ENCODE measurements at places on chromosomes 3 and 15. TPM values are rescaled to one million over a fixed set of nuclear protein-coding genes. Genes with fewer than 3 reads are reported as not detected.

The CAMP gene
- not detected for total RNA-seq

The FOXB1 gene
- total RNA-seq, result 5.2 TPM

The CPN2 gene
- total RNA-seq, result not detected

The ADGRG7 gene
- not detected for total RNA-seq

The CCR4 gene
- 117 TPM for total RNA-seq

The SLC7A14 gene
- total RNA-seq, result not detected

The CCK gene
- not detected for total RNA-seq

The GNAT1 gene
- total RNA-seq, result not detected

The MEGF11 gene
- total RNA-seq, result not detected

The GPR149 gene
- total RNA-seq, result not detected

The ILDR1 gene
- 1.7 TPM for total RNA-seq

The ADAMTS17 gene
- total RNA-seq, result 0.38 TPM

The SCN5A gene
- total RNA-seq, result not detected

The CGNL1 gene
- total RNA-seq, result not detected

The GOLGA6L7 gene
- total RNA-seq, result not detected

The C2CD4A gene
- 0.40 TPM for total RNA-seq

The P2RY1 gene
- 0.10 TPM for total RNA-seq

The SLC6A11 gene
- total RNA-seq, result not detected

The DNAJA4 gene
- 27.7 TPM for total RNA-seq

The SLC9C1 gene
- total RNA-seq, result not detected

DNA sequence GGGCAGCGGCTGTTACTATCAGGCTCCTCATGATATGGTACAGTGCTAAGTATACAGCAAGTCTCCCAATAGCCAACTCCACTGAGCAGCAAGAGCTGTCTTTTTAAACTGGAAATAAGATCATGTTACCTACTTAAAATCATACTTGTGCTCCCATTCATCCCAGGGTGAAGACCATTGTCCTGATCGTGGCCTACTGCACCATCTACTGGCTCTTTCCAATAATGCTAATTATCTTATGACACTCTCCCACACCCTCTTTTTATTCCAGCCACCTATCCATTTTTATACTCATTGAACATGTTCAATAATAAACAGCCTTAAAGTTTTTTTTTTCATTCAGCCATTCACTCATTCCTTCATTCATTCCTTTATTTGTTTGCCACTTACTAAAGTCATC lies 117.7 kb downstream of the GBE1 start:
- DNase-seq, result no peak

DNA sequence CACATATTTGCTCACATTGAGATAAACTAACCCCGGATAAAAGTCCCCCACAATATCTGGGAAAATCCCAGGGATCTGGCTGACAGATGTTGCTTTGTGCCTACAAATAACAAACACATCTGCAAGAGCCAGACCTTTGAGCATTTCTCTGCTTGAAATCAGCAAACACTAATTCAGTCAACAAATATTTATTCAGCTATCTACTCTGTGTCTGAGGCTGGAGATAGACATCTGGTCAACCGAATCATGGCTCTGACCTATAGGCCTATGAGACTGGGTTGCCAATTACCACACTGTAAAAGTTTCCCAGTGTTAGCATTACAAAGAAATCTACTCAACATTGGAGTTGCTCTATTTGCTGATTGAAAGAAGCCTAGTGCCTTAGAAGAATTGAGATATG lies 201.1 kb upstream of the CADPS start:
- no peak for DNase-seq

GRCh38 chr3:193928354-193929209 lies 207.4 kb upstream of the HES1 start:
- no peak for DNase-seq

DNA sequence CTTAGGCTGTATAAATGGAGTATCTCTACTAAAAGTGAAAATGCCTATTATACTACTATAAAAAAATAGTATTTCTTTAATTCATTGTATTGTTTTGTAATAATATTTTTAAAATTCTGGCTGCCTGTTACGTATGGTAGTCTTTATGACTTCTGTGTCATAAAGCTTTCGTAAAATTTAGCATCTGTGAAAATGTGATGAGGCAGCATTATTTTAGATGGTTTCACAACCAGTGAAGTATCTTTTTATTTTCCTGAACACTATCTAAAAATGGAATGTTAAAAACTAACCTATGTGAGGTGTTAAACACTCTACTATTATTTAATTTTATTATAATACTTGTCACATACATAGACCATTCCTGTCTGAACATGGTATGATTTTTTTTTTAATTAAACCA lies 46.2 kb downstream of the LRCH3 start:
- DNase-seq, result no peak

- no peak for DNase-seq
These were observed 5.5 kb downstream of the MYO5A start for GRCh38 chr15:52523192-52523591.

- no peak for DNase-seq
These were observed 289.7 kb upstream of the ADAMTS9 start for GRCh38 chr3:64977308-64978100.

DNA sequence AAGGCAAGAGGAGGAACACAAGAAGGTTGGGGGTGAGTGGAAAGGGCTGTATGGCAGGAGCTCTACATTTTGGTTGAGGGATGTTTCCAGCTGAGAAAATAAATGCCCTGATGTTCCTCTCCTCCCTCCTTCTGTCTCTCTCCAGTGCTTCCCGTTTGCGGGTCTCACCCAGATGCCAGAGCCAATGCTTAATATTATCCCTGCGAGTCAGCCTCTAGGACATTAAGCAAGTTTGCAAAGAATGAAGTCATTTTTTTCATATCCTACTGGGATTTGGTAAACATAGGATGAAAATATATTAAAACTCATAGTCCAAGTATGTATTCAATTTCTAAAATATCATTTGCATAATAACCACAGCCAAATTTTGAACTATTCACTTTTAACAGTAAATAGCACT lies 295.9 kb downstream of the CADM2 start:
- no peak for DNase-seq

GRCh38 chr15:70060993-70061305 lies 36.8 kb downstream of the TLE3 start:
- DNase-seq, result no peak

- peak; percentile 60 for DNase-seq
These were observed 500 bp upstream of the ZSCAN2 start for GRCh38 chr15:84600331-84600686.

DNA sequence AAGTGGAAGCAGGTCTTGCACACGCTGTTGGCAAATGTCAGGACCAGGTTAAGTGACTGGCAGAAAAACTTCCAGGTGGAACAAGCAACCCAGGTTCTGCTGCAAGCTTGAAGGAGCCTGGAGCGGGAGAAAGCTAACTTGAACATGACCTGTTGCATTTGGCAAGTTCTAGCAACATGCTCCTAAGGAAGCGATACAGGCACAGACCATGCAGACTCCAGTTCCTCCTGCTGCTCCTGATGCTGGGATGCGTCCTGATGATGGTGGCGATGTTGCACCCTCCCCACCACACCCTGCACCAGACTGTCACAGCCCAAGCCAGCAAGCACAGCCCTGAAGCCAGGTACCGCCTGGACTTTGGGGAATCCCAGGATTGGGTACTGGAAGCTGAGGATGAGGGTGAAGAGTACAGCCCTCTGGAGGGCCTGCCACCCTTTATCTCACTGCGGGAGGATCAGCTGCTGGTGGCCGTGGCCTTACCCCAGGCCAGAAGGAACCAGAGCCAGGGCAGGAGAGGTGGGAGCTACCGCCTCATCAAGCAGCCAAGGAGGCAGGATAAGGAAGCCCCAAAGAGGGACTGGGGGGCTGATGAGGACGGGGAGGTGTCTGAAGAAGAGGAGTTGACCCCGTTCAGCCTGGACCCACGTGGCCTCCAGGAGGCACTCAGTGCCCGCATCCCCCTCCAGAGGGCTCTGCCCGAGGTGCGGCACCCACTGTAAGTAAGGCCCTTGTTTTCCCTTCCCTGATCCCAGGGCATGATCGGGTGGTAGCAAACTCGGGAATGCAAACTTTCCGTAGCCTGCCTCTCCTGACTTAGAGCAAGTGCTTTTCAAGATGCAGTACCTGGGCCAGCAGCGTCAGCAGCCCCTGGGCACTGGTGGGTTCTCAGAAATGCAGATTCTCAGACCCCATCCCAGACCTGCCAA lies 759 bp downstream of the GALNT15 start:
- DNase-seq, result no peak

DNA sequence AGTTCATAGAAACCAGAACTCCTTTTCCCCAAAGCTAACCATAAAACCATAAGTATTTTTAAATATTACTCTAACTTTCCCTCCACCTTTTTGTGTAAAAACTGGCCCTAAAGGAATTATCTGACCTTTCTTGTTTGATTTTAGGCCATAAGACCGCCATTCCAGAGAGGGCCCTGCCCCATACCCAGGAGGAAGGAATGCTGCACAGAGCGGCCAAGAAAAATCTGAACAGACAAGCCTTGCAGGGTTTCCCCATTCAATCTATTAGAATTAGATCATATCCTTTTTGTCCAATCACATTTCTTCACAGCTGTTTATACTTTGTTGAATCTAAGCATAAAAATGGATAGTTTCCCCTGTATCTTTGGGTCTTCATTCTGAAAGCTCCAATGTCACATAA lies 97.1 kb downstream of the B3GALNT1 start:
- no peak for DNase-seq

DNA sequence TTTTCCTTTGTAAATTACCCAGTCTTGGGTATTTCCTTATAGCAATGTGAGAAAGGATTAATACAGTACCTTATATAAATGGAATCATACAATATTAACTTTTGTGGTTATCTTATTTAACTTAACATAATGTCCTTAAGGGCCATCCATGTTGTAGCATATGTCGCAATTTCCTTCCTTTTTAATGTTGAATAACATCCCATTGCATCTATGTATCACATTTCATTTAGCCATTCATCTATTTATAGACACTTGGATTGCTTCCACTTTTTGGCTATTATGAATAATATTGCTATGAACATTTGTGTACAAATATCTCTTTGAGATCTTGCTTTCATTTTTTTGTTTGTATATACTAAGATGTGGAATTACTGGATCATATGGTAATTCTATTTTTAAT lies 342.2 kb downstream of the PDCD6IP start:
- no peak for DNase-seq

- DNase-seq, result no peak
These were observed 27.8 kb downstream of the COL8A1 start for GRCh38 chr3:99666201-99666600.

GRCh38 chr3:56389183-56389830 lies 79.0 kb downstream of the ERC2 start:
- no peak for DNase-seq

DNA sequence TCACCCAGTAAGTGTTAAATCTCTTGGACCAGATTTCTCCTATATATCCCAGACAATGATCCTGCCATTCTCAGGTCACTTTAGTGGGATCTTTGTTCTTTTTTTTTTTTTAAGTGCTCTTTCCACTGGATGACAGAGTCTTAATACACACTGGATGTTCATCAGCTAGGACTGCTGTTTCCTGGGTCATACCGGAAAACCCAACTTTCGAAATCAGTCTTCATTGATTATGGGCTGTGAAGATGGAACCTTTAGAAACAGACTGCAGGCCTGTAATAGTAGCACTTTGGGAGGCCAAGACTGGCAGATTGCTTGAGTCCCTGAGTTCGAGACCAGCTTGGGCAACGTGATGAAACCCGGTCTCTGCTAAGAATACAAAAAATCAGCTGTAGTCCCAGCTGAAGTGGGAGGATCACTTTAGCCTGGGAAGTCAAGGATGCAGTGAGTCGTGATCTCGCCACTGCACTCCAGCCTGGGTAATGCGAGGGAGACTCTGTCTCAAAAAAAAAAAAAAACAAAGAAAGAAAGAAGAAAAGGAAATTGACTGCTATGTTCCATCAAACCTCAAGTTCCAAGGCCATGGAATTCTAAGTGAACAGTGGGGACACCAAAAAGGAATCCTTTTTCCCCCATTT lies 2.3 kb downstream of the EOGT start:
- no peak for DNase-seq

- DNase-seq, result no peak
These were observed 186.2 kb downstream of the XXYLT1 start for GRCh38 chr3:195084746-195085145.

- no peak for DNase-seq
These were observed 180.5 kb downstream of the RSL24D1 start for GRCh38 chr15:55016225-55016624.

DNA sequence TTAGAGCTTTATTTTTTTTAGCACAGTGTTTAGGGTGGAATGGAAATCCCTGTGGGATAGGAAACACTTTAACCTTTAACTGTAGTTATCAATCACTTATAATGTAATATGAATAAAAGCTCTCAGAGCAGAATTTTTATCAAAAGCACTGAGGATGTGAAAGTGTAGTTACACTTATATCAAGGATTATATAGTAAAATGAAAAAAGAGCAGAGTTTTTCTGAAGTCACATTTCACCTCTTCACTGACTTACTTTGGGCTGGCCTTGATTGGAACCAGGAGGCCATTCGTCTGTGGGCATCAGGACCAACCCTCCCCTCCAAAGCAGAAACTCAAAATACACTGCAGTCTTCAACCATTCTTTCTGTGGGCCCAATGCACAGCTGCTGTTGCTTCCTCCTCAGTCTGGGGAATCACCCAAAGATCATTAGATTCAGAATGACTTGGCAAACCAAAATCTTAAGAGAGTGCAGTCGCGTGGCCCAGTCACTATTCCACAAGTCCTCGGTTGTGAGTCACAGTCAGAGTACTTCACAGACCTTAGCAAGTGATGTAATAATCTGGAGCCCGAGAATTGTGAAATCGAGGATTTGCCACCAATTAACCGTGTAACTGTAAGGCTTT lies 132.6 kb upstream of the COL8A1 start:
- peak; percentile 20 for DNase-seq

DNA sequence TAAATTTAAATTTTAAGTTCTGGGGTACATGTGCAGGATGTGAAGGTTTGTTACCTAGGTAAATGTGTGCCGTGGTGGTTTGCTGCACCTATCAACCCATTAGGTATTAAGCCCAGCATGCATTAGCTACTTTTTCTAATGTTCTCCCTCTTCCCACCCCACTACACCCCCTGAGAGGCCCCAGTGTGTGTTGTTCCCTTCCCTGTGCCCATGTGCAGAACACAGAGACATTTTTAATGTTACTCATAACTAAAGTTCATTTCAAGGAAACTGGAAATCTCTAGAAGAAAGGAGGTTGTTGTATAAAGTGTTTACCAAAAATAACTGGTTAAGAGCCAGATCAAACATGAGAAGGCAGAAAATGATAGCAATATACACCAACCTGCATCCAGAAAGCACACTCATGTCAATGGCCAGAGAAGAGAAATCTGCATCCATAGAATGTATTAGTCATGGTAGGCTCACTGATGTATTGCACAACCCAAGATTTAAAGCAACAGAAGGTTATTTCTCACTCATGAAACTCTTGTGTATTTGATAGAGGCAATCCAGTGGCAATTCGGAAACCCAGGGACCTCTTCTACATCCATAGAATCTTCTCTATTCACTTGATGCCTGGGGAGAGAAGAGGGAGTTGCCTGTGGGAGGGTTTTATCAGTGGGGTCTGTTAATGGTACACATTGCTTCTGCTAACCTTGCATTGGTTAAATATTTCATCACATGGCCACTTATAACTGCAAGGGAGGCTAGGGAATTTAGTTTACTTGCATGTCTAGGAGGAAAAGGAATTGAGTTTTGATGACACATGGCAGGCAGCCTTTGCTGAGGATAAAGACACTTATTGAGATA lies 321.9 kb upstream of the RASGRP1 start:
- DNase-seq, result no peak

GRCh38 chr15:69559440-69560190 lies 107.0 kb downstream of the RPLP1 start:
- DNase-seq, result no peak

- DNase-seq, result no peak
These were observed 17.4 kb downstream of the SH3BP5 start for GRCh38 chr3:15315003-15315402.

- DNase-seq, result no peak
These were observed 246.2 kb downstream of the UACA start for GRCh38 chr15:70517194-70517590.

GRCh38 chr3:44419923-44420650 lies 57.4 kb downstream of the ZNF445 start:
- no peak for DNase-seq

Measured in activated CD4-positive, alpha-beta memory T cell treated with anti-CD3 and anti-CD28 coated beads, Interleukin-2, amount 10 ng/mL, durations not matched to agents 7 days and 5 days (primary cell).